Stimulated activated CD8-positive, alpha-beta memory T cell treated with anti-CD3 and anti-CD28 coated beads, Interleukin-2, amount 100 ng/mL, for 1 hour (primary cell): ENCODE measurements at places on chromosomes 5 and 9.

DNA sequence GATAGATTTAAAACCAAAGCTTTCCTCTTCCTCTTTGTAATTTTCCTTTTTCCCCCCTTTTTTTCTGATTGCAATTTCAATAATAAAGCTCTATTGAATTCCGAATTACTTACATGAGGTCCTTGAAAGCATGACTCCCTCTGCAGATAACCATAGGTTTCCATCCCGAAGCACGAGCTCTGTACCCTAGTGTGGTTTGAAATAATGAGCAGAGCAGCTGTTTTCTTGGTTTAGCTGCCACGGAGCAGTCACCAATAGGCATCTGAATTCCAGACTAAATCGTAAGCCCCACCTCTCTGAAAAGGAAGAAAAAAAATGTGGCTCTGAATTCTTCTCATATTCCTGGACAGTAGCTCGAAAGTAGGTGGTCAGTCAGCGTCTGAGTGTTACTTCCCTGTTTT, 18.5 kb upstream of the GNE start:
- DNase-seq, result no peak

DNA sequence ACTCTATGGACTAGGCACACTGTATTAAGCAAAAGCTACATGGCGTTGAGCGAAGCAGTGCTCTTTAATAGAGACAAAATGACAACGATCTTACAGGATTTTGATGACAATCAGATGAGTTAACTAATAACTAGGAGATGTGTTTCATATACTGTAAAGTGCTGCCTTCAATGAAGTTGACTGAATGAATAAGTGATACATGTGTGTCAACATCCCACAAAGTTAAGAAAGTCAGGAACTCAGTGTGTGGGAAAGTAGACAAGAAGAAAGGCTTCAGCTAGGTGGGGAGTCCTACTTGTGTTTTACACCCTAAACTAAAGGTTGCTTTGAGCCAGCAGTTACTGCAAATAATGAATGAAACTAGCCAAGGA, 79.6 kb downstream of the PAPPA start:
- no peak for DNase-seq

- DNase-seq, result no peak
Observed at GRCh38 chr9:124078641-124079040, 67.1 kb downstream of the LHX2 start.

- no peak for DNase-seq
Observed at GRCh38 chr5:93990504-93991070, 249.2 kb upstream of the POU5F2 start.
